ENCODE measurements at places on chromosomes 1 and 21.

GRCh38 chr1:157512036-157512969 is 40.0 kb downstream of the FCRL5 start:
- no peak for DNase-seq

DNA sequence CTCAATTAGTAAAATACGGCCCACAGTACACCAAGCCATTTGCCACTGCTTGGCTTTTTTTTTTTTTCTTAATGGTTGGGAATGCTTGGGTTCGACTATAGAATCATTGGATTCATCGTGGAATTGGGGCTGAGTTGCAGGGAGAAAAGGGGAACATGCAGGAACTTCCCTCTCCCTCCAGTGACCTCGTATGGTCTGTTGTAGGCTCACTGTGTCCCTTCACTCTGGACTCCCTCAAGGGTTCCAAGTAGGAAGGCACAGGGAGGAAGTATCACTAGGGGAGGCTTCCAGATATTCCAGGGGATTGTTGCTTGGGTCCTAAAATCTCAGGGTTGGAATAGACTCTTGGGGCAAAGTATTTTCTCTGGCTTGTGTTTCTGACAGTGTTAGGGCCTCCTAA is 24.5 kb downstream of the PPFIA4 start:
- no peak for DNase-seq

- no peak for DNase-seq
Measured at GRCh38 chr1:210446479-210446878, 117.8 kb downstream of the HHAT start.

- DNase-seq, result peak; percentile 5
Measured at GRCh38 chr1:117802531-117803257, 126.7 kb downstream of the GDAP2 start.

DNA sequence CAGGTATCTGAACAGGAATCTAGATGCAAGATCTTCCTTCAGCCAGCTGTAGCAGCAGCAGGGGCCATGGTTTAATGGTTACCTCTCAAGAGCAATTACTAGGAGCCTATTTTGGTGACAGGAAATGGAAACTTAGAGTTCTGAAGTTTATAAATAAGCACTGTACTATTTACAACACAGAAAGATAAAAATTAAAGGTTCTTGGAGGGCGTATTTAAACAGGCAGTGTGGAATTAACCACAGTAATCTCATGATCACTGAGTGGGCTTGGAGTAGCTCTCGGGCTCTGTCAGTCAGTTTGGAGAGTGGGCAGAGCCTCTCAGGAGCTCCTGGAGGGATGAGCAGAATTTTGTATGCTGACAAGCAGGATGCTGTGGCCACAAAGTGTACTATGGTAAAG is 10.2 kb upstream of the FCRL5 start:
- no peak for DNase-seq

- DNase-seq, result no peak
Measured at GRCh38 chr1:13728091-13728715, 28.2 kb downstream of the PRDM2 start.

DNA sequence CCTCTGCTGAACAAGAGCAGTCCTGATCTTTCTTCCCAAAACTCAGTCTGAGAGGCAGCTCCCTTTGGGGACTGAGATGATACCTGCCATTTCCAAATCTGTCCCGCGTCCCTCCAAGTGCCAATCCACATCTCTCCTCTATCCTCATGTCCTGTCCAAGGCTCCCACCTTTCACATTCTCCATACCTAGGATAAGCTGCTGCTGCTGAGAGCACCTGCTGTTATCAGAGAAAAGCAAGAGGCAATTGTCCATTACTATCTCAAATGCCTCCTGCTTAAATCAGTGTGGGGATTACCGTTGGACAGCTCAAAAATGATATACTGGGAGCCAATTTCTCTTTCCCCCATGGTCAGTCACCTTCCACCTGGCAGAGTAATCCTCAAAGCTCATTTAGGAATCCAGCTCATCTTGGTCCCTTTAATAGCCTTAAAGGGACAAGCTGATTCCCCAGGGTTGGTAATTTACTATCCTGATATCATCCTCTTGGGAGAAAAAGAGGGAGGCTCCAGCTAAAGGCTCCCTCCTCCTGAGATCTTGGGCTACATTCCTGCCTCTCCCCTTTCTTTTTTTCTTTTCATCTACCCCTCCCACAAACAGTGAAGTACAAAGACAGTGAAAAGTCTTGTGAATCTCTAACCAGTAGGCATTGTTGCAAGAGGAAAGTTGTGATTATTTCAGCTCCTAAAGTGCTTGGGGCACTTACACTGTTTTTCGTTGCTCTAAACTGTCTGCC is 278.1 kb upstream of the CAMK1G start:
- no peak for DNase-seq

- DNase-seq, result no peak
Measured at GRCh38 chr1:190138266-190138665, 339.4 kb downstream of the BRINP3 start.

- DNase-seq, result no peak
Measured at GRCh38 chr21:45084881-45085536, 10.6 kb downstream of the ADARB1 start.

GRCh38 chr1:156226116-156226538 is 13.3 kb downstream of the PMF1 start:
- DNase-seq, result no peak

- peak; percentile 1 for DNase-seq
Measured at GRCh38 chr21:30340714-30341573, 3.5 kb upstream of the KRTAP27-1 start.

DNA sequence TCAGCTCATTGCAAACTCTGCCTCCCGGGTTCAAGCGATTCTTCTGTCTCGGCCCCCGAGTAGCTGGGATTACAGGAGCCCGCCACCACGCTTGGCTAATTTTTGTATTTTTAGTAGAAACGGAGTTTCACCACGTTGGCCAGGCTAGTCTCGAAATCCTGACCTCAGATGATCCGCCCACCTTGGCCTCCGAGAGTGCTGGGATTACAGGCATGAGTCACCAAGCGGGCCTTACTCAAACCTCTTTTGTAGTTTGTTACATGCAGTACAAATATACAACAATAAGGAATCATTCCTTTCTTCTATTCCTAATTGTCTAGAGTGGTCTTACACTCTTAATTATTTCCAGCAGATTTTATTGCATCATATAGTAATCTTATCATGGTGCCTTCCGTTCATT is 16.6 kb downstream of the SPATA17 start:
- DNase-seq, result no peak

DNA sequence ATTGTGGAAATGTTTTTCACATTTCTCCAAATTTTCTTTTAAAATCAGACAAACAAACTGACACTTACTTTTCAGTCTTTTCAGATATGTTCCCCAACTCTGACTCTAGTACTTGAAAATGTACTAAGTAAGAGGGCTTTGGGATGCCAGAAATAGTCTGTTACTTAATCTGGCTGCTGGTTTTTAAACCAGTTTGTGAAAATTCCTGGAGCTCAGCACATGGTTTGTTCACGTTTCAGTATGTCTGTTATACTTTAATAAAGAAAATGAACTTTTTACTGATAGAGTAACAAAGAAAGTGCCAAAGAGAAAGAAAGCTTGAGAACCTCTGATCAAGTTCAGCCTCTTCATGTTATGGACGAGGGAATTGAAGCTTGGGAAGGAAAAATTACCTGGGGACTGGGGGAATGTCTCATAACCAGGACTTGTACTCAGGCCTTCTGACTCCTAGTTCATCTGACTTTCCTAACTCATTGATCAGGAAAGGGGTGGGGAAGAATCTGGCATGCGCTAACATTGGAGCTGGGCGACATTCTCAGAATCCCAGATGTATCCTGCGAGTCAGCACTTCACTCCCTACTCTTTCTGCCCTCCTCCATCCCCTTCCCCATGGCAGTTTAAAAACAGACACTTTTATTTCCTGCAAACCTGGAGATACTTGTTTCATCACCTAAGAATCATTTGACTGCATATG is 30.8 kb upstream of the DNAJC6 start:
- no peak for DNase-seq

DNA sequence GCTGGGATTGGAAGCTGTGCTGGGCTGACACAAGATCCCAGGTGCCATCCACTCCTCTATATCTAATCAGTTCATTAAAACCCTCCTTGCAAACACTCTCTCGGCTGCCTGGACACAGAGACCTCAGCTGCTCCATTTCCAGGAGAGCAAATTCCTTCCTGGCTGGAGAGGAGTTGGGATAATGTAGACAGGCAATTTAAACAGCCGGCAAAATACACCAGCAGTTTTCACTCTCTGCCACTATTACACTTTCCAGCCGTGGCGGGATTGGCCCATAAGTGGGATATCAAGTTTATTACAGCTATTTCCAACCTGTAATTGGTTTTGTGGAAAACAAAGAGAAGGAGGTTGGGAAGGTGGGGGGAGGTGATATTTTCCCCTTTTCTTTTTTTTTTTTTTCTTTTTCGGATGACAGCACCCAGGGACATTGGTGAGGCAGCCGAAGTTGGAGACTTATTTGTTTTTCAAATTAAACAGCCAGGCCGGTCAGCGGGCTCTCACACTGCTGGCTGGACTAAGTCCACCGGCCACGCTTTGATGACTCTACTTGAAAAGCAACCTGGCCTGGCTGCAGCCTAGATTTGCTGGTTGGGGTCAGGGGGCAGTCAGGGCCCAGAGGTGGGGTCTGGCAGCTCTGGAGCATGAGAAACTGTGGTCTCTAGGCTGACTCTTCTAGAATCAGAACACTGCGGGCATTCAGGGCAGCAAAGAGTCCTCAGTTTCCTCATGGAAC is 177.4 kb downstream of the IGSF21 start:
- DNase-seq, result no peak

- peak; percentile 69 for DNase-seq
Measured at GRCh38 chr1:94925561-94926125, 1.3 kb downstream of the CNN3 start.

DNA sequence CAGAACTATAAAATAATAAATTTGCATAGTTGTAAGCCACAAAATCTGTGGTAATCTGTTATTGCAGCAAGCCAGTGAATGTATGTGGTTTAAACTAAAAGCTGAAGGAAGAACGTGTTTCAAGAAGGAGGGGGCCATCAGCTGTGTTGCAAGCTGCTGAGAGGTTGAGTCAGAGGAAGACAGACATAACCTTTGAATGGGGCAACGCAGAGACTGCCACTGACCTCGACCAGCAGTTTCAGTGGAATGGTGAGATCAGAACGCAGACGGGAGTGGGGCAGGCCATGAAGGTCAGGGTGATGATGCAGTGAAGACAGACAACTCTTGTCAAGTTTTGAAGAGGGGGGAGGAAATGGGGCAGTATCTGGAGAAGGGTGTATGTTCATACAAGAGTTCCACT is 23.2 kb upstream of the QSOX1 start:
- DNase-seq, result no peak

DNA sequence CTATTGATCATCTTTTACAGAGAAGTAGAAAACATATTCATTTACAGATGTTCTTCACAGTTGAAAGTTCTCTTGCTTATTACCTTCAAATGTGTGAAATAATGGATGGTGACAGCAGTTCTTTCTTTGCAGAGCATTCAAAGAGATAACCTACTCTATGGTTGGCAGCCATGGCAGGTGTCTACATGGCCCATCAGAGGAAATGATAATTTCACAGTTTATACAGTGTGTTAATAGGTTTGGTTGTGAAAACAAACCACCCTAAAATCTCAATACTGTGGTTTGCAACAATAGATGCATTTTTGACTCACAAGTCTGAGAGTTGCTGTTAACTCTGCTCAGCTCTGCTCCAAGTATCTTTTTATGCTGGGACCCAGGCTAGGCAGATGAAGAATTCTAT is 241.2 kb upstream of the SAMSN1 start:
- no peak for DNase-seq

- DNase-seq, result no peak
Measured at GRCh38 chr1:151318975-151319374, 8.2 kb downstream of the PI4KB start.

- DNase-seq, result no peak
Measured at GRCh38 chr21:21439761-21440160, 441.6 kb downstream of the NCAM2 start.

GRCh38 chr1:208506812-208507211 is 262.6 kb upstream of the PLXNA2 start:
- no peak for DNase-seq

DNA sequence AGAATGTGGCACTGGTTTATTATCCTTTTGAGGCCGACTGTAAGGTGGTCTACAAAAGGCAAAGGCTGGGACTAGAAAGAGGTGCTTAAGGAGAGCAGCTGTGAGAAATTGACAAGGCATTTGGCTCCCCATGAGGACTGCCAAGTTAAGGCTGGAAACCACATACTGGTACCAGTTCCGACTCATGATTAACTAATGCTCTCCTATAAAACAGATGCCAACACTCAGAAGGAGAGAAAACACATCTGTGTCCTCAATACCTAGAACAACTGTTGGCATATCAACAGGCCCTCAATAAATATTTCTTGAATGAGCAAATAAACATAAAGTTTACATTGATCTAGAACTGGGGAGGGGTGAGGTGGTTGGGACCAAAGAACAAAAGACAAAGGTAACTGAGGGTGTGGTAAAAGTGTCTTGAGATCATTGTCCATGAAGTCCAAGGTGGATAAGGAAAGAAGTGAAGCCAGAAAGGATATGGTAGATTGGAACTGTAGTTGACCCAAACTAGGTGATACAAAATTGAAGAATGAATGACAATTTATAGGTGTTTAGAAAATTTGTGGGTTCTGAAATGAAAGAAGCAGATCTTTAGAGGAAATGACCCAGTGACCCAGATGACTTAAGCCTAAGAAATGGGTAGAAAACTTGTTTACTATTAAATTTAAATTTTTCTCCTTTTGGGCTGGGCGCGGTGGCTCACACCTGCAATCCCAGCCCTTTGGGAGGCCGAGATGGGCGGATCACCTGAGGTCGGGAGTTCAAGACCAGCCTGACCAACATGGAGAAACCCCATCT is 16.9 kb upstream of the MCL1 start:
- no peak for DNase-seq

DNA sequence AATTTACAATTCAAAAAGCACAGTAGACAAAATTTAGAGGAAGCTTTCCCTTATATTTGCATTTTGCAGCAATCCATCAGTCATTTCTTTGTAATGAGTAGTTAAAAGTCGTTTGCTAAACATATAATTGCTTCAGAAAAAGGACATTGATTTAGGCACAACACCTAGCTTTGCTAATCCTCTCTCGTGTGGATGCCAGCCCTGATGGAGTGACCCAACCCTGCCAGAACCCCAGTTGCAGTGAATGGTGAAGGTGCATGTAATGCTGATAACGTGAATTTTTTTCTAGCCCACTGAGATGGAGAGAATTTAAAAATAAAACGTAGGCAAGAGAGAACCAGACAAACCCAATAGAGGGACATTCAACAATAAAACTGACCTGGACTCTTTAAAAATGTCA is 263.4 kb downstream of the GRIK1 start:
- no peak for DNase-seq

GRCh38 chr1:3471356-3472087 is 17.1 kb downstream of the ARHGEF16 start:
- DNase-seq, result peak; percentile 23

Data from hippocampal formation (tissue), 2 donors.